ENCODE measurements at places on chromosomes 4 and X.

GRCh38 chr4:89364541-89364940, 56.9 kb upstream of the GPRIN3 start:
- DNase-seq: no peak

DNA sequence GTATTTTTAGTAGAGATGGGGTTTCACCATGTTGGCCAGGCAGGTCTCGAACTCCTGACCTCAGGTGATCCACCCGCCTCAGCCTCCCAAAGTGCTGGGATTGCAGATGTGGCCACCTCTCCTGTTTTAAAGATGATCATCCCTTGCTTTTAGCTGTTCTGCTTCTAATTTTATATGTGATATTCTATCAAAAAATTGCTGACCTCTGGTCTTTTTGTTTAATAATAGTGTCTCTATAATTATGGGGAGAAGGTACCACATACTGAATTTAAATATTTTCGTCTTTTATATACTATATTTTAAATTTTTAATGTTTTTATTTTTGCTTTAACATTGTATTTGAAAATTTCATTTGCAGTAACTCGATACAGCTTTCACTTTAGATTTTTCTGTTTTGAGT, 15.6 kb downstream of the USP9X start:
- DNase-seq: no peak

DNA sequence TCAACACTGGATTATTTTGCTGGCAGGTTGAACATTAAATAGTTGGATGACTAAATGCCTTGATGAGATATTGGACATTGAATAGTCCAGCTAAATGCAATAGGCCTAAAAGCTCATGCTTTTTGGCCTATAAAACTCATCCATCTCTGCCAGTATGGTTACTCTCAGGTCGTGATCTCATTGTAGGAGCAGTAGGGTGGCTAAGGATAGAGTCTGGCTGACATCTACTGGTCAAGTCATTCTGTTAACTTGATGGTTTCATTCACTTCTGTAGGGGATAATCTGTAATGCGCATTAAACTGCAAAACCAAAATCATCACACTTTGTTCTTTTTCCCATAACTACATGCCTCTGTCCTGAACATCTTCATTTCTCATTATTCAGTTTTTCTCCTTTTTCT, 227.0 kb downstream of the DKK2 start:
- DNase-seq: peak; percentile 21

- no peak for DNase-seq
Measured at GRCh38 chr4:41423117-41423516, 114.8 kb upstream of the LIMCH1 start.

GRCh38 chrX:98263135-98263534, 1379.4 kb downstream of the RPA4 start:
- no peak for DNase-seq

- peak; percentile 12 for DNase-seq
Measured at GRCh38 chr4:175309041-175309440, 390.9 kb downstream of the ADAM29 start.

- no peak for DNase-seq
Measured at GRCh38 chrX:109826954-109827708, 94.1 kb upstream of the ACSL4 start.

- no peak for DNase-seq
Measured at GRCh38 chr4:62619971-62620370, 1419.8 kb downstream of the ADGRL3 start.

DNA sequence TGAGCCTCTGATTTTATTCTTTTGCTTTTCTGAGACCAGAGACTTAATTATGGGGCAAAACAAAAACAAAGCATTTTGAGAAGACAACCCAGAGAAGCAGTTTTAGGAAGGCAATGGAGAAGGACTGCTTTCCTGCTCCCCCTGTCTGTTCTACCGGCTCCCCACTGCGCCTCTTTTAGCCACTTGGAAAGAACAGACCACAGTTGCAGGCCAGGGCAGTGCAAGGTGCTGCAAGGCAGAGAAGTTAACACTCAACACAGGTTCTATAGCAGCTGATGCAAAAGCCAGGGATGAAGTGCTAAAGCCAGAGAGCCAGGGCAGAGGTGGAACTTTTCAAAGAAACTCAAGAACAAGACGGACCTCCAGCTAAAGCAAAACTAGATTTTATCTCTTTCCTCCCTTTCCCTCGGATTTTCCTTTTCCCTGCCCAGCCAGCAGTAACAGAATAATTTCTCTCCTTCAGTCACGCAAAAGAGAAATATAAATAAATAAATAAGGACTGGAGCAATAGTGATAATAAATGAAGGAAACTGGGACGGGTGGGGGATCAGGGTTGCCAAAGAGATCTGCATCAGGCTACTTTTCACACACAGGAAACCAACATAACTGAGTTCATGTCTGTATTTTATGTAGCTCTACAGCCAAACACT, 10.4 kb downstream of the SH3RF1 start:
- DNase-seq: no peak

DNA sequence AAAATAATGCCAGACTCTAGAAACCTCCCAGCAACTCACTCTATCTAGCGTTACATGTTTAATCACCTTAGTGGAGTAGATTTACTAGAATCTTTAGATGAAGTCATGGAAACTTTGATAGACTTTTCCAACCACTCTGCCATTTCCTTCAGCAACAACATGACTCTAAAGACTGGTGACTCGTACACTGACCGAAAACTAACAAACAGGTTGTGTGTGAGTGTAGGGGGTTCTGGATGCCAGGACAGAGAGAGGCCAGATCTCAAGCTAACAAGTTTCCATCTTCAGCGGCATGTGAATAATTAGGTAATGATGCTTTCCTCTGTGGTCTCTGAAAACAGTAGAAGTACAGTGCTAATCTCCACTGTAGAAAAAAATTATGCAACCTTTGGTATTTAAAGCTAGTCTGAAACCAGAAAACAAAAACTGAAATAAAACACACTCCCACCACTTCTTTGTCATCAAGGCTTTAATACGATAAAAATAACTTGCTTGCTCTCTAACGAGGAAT, 286.4 kb downstream of the PRDM5 start:
- no peak for DNase-seq

- DNase-seq: no peak
Measured at GRCh38 chr4:82394896-82395295, 21.1 kb upstream of the HNRNPD start.

DNA sequence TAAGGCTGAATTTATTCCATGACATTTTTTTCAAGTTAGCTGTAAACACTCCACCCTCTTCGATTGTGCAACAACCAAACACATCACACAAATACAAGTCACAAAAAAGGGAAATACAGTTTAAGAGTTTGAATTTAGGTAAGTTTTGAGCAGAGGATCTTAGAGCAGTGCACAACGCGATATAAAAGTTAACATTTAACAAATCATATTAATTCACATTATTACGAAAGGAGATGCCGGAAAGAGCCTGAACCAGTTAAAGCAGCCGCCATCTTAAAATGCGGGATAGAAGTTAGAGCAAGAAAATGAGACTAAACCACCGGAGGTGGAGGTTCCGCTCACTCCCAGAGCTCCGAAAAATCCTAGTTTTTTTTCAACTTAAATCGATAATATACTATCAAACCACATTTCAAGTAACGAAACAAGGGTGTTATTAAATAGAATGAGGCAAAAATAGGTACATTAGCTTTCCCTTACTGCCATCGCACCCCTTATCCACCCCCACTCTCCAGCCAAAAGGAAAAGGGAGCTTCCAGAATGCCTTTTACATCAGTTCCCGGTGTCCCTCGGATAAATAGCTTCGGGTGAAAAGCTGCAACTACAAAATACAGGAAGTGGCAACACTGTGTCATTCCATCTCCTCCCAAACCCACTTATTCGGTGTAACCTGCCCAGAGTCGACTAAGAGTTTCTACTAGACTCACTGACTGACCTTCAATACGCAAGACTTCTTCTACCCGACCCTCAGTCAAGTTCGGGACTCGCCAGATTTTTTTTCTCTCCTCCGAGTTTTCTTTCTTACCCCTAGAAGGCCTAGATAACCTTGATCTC, 1.9 kb downstream of the UBE2D3 start:
- DNase-seq: peak; percentile 39

GRCh38 chr4:153929675-153930074, 140.8 kb upstream of the SFRP2 start:
- no peak for DNase-seq

- DNase-seq: no peak
Measured at GRCh38 chr4:137427411-137427810, 104.9 kb downstream of the PCDH18 start.

- no peak for DNase-seq
Measured at GRCh38 chr4:88859191-88859812, 161.7 kb upstream of the NAP1L5 start.

All from Jurkat, Clone E6-1 (cell line).